Stimulated activated CD8-positive, alpha-beta memory T cell treated with anti-CD3 and anti-CD28 coated beads, Interleukin-7, amount 100 ng/mL, for 48 hours (primary cell): ENCODE measurements at places on chromosomes 2 and 18.

GRCh38 chr2:179936654-179937053, 70.4 kb downstream of the CWC22 start:
- DNase-seq, result no peak

DNA sequence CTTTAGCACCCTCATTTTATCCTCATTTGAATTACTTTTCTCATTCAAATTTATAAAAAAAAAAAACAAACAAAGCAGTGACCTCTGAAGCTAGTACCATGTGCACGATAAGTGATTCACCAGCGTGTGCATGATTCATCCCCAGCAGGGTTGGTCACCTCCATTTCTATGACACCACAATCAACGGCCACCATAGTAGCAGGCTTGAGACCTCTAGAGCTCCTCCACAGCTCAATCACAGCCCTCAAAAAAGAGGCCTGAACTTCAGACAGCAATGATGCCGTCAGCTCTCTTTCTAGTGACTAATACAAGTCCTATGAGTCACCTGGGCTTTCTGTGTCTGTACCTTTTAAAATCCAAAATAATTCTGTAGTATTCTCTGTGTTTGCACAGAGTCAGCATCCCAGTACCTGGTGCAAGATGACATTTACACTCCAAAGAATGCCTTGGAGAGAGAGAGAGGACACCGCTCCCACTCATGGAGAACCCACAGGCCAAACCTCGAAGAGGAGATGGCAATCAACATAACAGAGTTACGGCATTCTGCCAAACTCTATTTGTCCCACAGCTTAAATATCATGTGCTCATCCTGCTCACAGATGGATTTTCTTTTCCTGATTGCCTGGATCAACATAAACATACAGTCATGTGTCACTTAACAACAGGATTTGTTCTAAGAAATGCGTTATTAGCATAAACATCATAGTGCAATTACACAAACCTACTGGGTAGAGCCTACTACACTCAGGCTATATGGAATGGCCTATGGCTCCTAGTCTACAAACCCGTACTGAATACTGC, 58.7 kb downstream of the L3MBTL4 start:
- no peak for DNase-seq

DNA sequence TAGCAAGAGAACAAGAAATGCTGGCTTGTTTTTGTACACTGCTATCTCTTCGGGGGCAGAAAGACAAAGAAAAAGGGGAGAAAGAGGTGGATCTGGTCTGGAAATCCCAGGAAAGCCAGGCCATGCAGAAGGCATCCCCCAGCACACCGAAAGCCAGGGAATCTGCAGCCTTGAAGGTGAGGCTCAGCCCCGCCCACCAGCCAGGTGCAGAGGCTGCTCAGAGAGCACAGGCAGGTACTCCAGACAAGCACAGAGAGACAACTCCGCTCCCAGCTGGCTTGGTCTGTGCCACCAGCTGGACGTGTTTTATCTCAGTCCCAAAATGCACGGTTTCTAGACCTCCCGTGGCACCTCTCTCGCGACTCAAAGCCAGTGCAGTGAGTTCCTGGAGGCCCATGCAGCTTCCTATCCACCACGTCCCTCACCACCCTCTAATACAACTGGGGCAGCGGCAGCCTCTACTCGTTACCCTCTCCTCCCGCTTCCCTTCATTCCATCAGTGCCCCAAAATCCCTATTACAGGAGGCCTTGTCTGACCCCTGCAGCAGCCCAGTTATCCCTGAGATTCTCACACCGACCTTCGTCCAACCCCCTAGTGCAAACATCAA, 62.8 kb downstream of the HDAC4 start:
- no peak for DNase-seq

GRCh38 chr2:148645539-148646230, 1.1 kb downstream of the EPC2 start:
- DNase-seq, result no peak

DNA sequence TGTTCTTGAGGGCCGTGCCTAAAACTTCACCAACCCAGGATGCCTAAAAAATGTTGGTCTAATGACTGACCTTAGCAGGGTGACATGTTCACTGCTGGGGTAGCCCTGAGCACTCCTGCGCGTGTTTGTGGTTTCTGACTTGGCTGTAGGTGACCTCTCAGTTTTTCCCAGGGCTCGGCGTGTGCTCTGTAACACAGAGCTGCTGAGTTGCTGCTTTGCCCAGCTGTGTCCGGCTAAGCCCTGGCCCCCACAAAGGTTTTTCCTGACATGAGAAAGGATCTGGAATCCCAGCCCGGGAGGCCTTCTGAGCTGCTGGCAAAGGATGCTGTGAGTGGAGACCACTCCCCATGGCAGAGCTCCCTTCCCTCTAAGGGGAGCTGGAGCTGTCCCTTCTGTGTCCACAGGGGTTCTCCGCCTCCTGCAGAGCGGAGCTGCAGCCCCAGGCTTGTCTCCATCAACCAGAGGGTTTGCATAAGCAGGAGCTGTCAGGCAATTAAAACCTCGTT, 52.7 kb downstream of the CRIM1 start:
- DNase-seq, result no peak

DNA sequence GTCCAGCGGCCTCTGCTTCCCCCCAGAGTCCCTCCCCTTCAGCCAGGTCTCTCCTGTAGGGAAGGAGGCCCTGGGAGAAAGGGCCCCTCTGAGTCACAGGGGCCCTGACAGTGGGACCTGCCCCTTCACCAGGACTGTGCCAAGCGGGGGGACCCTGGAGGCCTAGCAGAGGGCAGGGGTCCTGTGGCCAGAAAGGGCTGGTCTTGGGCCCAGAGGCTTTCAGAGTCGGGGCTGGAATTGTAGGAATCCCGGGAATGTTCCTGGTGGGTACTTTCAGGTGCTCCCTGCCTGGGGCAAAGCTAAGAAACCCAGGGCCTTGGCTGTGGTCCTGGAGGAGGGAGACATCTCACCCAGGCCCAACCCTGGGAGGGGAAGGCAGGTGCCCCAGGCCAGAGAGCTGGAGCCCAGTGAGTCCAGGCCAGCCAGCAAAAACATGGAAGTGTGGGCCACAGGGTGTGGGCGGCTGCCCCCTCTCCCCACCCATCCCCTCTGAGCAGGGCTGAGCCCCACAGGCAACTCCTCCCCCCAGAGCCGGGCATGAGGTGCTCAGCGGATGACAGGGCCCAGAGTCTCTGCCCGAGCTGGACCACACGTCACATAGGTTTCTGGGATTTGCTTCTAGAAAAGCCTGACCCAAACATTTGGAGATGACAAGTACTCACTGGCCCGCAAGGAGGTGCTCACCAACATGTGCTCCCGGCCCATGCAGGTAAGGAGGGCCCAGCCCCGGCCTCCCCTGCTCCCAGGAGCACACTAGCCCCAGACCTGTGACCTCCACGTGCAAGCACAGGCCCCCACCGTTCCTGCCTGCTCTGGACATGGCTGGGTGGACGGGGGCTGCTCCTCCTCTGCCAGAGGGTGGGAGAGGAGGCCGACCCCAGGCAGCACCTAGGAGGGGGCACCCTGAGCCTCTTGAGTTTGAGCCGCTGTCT, 48.2 kb upstream of the ALPP start:
- DNase-seq, result no peak

DNA sequence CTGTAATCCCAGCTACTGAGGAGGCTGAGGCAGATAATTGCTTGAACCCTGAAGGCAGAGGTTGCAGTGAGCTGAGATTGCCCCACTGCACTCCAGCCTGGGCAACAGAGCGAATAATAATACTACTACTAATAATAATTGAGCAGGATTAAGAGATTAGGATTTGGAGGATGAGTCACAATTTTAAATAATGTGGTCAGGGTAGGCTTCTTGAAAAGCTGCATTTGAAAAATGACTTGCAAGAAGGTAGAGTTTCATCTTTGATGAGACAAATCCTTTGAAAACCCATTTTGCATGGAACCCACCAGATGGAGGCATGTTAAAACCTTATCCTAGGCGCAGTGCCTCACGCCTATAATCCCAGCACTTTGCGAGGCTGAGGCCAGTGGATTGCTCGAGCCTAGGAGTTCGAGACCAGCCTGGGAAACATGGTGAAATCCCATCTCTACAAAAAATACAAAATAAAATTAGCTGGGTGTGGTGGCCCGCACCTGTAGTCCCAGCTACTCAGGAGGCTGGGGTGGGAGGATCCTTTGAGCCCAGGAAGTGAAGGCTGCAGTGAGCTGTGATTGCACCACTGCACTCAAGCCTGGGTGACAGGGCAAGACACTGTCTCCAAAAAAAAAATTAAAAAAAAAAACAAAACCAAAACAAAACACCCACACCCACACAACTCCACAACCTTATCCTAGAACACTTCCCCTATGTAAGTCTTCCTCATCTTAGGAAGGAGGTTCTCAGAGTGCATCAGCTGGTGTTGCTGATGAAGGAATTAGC, 3.3 kb upstream of the ATP8B1 start:
- DNase-seq, result no peak

DNA sequence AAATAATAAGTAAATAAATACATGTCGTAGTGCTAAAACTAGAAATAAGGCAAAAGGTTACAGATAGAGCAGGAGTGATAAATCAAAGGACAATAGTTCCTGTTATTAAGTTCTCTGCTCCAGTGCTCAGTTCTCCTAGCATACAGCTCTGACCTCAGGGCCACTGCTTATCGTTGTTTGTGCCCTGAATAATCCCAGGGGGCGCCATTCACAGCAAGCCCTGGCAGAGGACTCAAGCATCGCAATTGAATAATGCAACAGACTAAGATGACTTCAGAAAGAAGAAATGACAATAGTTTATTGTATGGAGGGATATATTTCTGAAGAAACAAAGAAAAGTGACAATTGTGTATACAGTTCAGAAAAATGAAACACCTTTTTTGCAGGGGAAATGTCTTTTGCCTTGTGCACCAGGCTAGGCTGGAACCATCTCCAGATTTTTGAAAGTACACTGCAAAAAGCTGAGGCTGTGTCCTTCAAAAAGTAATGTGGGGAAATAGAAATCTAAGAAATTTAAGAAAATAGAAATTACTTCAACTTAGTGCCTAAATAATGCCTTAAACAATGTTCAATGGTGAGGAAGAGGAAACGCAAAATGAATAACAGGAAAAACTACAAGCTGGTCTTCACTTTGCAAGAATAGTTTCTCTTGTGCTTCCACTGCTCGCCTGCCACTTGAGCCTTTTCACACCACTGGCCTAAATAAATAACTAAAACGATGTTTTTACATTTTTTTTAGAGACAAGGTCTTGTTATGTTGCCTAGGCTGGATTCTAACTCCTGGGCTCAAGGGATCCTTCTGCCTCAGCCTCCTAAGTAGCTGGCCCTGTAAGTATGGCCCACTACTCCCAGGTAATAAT, 19.0 kb upstream of the CCNYL1 start:
- DNase-seq, result no peak

GRCh38 chr18:44520981-44521667, 159.6 kb upstream of the SETBP1 start:
- DNase-seq, result no peak

DNA sequence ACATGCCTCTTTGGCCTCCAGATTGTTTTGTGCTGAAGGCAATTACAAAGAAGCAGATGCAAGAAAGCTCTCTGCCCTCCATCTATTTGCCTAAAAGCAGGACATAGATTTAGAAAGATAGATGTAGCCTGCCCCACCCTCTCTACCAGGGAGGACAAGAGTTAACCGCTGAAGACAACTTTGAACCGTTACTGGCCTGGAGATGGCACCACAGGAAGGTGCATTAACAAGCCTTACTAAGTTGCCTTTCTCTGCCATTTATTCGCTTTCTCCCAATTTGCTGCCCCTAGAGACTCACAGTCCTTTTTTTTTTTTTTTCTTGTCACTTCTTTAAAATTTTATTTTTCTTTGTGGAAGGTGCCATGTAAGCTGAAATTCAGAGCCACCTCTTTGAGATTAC, 28.8 kb upstream of the RMDN2 start:
- DNase-seq, result no peak
